Stimulated activated CD8-positive, alpha-beta memory T cell treated with anti-CD3 and anti-CD28 coated beads, Interleukin-4, amount 100 ng/mL, for 24 hours (primary cell): ENCODE measurements at places on chromosomes 3 and 15.
A peak's percentile ranks its signal among the peaks of the same experiment; 100 is the strongest.

GRCh38 chr3:134694466-134694865 is 43.6 kb upstream of the KY start:
- DNase-seq, result no peak

GRCh38 chr3:152688313-152688712 is 146.6 kb upstream of the P2RY1 start:
- no peak for DNase-seq

DNA sequence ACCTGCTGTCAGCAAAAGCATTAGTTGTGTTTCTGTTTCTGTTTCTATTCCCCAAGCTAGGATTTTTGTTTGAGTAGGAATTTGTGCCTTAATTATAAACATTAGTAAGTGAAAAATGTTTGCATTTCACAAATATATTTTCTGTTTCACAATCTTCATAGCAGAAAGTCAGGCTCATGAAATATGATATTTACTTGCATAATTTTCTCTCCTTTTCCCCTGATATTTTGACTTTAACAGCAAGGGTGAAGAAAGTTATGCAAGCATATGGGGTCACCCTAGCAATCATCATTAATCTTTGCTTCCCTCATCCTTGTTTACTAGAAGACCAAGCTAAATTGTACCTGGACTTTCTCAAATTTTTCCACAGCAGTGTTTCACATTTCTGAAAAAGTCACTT is 140.3 kb upstream of the SEMA6D start:
- no peak for DNase-seq

- DNase-seq, result no peak
Measured at GRCh38 chr15:46293550-46293949, 658.7 kb downstream of the SQOR start.

GRCh38 chr3:103218146-103218545 is 783.3 kb downstream of the ZPLD1 start:
- no peak for DNase-seq

GRCh38 chr15:80694611-80695098 is 455 bp upstream of the ABHD17C start:
- peak; percentile 24 for DNase-seq

DNA sequence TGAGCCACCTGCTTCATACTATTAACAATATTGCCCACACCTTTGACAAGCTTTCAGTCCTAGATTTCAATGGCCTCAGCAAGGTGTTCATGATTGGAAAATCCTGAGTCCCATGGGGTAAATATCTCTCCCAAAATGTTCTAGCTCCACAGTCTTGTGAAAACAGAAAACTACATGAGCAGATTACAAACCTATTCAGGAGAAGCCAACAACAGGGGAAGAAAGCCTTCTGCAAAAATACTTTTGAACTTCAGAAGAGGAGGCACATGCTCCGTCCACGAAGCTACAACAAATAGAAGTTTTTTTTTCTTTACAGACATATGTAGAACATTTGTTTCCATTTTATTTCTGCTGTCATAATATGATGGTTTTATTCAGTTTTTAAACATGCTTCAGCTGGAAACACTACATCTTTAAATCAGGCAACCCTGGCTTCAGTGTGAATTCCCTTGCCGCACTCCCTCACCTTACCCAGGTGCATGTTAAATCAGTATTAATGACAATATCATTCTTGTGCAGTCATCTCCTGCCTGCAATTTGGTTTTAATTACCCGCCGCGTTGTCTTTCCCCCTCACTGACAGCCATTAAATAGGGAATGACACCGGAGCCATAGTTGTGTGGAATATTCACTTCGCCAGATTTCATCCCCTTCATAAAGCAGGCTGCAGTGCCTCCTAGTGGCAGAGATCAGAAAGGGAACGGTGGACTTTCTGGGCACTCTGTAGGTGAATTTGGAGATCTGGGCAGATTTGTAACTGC is 725.5 kb upstream of the ARRDC4 start:
- no peak for DNase-seq

- no peak for DNase-seq
Measured at GRCh38 chr3:117463276-117464115, 753.9 kb downstream of the TUSC7 start.

- DNase-seq, result no peak
Measured at GRCh38 chr3:143634991-143635390, 213.3 kb downstream of the SLC9A9 start.

DNA sequence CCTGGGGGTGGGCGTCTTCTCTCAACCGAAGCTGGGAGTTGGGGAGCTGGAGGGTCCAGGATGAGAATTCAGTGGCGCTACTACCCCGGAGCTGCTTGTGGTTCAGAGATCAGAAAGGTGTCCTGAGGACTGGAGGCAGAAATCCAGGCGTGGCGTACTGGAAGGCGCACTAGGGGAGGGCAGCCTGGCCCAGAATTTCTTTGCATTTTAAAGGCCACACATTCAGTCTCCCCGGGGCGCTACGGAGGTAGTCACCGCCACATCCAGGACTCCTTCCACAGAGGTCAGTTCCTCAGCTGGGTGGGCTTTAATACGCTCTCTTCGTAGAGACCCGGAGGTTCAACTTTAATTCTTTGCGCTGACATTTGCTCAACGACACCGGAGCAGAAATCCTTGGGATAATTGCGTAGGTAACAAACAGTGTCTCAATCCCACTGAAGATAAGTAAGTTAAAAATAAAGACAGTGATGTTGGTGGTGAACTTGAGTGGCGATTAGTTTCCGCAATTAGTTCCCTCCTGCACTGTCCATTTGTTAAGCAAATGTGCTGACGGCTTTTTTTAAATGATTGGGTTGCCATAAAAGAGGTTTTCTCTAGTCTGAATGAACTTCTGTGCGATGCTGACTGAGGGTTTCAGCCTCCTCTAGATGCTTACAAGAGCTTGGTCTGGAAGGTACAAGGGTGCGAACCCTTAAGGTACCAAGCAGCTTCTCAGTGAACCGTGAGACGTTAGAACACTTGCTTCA is 535 bp downstream of the MCTP2 start:
- DNase-seq, result no peak

DNA sequence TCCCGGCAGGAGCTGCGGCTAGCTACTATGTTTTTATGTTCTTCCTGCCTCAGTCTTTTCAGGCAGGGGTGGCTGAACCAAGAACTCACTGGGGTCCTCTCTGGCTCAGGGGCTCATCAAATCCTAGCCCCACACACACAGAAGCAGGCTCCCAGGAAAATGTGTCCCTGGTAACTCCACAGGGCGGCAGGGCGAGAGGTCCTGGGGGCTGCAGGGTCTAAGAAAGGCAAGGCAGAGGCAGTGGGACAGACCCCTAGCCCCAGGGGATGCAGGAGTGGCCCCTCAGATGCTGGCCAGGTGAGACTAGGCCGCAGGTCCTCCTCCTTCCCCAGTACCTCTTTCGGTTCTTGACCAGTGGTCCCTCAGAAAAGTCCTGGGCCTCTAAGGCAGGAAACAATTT is 48.9 kb downstream of the PTH1R start:
- DNase-seq, result no peak

- DNase-seq, result no peak
Measured at GRCh38 chr3:28334552-28334951, 14.0 kb upstream of the ZCWPW2 start.

- DNase-seq, result no peak
Measured at GRCh38 chr15:49692514-49693090, 71.8 kb downstream of the DTWD1 start.

- DNase-seq, result no peak
Measured at GRCh38 chr3:127472506-127472905, 118.0 kb downstream of the TPRA1 start.

- no peak for DNase-seq
Measured at GRCh38 chr3:13251166-13251903, 168.8 kb downstream of the NUP210 start.

- DNase-seq, result no peak
Measured at GRCh38 chr15:42490291-42490670, 660 bp downstream of the ZNF106 start.

- DNase-seq, result no peak
Measured at GRCh38 chr3:34568766-34569165, 770.3 kb downstream of the PDCD6IP start.

- no peak for DNase-seq
Measured at GRCh38 chr15:71801935-71802655, 8.3 kb upstream of the NR2E3 start.

DNA sequence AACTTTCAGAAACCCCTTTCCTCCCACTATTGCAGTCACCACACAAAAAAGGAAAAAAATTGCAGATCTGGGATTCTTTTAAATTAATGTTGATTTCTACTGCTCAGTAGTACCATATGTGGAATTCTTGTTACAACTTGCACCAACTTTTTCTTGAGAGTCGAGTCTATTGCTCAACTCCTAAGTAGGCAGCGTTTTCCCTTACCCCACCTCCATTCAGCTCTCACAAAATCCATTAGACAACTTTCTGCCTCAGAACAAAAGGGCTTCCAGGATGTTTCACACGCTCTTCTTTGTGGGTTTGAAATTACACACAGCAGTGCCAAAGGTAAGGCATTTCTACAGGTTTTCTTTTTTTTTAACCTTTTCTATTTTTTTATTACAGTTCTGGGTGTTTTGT is 179.5 kb downstream of the ANXA2 start:
- no peak for DNase-seq

DNA sequence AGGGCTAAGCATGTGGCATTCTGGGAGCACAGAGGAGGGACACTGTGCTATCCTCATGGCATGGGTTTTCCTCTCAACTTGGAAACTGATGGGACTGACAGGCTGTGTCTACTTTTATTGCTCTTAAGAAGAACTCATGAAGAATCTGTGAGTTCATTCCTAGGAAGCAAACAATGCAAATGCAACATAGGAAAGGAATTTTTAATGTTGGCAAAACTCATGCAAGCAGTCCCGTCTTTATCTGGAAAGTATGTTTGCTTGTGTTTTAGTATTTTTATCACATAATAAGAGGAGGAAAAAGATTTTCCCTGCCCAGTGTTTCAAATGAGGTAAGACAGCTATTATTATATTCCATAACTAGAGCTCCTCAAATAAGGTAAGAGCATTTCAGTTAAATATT is 89.7 kb downstream of the TRIM42 start:
- no peak for DNase-seq

GRCh38 chr15:40906091-40906990 is 12.1 kb downstream of the VPS18 start:
- DNase-seq, result peak; percentile 72

DNA sequence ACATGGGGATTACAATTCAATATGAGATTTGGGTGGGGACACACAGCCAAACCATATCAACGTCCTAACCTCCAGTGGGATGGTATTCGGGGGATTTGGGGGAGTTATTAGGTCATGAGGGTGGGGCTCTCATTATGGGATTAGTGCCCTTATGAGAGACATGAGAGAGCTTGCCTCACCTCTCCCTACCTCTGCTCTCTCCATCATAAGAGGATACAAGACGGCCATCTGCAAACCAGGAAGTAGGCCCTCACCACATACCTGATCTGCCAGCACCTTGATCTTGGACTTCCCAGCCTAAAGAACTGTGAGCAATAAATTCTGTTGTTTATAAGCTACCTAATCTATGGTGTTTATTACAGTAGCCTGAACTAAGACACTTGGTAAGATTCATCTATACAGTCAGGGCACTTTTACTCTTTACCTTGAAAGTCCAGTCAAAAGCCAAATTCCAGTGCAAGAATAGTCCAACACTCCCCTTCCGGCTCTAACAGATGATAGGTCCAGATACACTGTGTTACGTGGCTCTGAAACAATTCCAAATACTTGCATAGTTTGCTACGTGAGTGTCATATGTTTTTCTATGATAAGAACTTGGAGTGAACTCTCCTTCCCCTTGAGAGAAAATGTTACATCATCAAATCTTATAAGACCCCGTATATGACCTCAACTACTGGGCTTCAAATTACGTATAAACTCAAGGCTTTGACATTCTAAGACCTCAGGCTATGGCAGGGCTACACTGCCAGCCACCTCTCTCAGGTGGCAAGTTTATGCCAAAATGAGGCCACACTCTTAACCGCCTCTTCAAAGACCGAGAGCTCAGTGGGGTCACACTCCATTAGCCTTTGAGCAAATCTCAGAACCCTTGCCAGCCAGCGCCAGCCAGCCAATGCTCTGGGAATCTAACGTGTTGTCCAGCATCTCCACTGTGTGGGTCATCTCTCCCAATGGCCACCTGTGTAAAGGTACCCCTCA is 129.9 kb downstream of the XXYLT1 start:
- DNase-seq, result no peak

GRCh38 chr3:14768182-14768790 is 50.5 kb upstream of the FGD5 start:
- no peak for DNase-seq

DNA sequence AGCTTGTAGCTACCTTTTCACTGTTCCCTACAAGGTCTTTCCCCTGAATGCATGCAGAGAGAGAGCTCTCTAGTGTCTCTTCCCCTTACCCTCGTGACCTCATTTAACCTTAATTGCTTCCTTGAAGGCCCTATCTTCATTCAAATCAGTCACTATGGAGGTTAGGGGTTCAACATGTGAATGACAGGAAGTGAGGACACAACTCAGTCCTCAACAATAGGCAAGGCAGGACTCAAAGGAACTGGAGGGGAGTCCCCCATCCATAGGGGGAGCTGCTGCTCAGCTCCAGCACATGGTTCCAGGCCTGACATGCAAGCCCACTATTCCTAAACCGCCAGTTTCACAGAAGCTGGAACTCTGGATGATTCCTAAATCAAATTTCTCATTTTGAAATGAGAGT is 33.8 kb upstream of the GYG1 start:
- no peak for DNase-seq

DNA sequence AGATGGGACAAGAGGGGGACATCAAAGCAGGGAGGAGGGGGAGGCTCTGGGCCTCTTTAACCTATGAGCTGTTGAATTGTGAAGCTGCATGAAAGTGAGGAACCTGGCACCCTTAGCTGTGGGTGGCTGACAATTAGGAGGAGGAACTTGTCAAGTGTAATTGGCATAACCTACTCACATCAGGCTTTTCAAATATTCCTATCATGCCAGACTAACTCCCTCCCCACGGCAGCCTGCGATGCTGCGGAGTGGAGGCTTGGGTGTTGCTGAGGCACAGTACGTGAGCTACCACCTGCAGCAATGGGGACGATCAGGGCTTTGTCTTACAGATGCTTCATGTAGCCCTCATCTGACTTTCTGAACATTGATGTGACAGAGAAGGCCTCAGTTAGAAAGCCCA is 180.7 kb upstream of the SNTN start:
- DNase-seq, result no peak

GRCh38 chr3:25403968-25404367 is 24.1 kb upstream of the RARB start:
- DNase-seq, result no peak

DNA sequence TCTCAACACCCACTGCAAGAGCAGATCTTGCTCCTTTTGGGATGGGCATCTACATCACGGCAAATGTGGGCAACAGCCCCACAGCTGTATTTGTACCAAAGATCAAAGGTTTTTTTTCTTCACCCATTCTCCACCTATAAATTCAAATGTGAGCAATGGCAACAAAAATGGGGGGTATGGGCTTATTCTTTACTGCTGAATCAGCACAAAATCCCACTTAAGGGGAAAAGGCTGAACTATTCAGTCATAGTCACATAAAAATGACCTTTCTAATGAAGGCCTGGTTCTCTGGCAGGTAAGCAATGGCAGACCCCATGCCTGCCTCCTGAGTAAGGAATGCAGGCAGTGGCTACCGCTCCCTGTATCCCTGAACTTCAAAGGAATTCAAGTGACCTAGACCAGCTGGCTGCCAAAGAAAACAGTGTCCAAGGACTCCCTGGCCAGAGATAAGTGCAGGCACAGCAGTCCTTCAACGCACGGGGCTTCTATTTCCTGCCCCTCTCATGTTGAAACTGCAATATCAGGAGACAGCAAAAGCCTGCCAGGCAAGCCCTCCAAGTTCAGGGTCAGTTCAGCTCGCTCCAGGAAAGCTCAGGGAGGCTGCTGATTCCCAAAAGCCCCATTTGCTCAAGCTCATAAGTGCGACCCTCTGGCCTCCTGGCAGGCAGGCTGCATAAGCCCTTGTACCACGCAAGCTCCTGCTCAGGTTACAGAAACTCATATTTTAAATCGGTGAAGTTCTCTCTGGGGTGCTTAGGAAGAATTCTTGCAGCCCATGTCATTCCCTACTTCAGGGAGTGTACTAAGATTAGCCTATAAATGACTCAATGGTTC is 134.1 kb downstream of the PDZRN3 start:
- no peak for DNase-seq
